ENCODE measurements at places on chromosomes 16 and 17. TPM values are rescaled to one million over a fixed set of nuclear protein-coding genes. Genes with fewer than 3 reads are reported as not detected.

CLDN9 gene
- total RNA-seq = 3.4 TPM

DNA sequence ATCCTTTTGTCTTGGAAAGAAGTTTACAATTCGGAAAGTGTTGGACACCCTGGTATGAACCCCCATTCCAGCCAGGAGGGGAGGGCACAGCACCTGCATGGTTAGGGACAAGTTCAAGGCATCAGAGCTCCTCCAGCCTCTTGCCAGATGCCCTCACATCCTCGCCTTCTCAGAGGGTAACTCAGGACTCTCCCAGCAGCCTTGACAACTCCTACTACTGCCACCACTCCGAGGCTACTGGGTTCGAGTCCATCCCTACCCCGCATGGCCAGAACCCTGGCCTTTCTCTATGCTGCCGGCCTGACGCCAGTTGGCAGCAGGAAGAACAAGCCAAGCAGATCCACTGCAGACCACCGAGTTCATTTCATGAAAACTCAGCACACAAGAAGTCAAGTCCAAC, 34.1 kb downstream of the AXIN2 start:
- no peak for DNase-seq

PROCA1 gene
- total RNA-seq = 3.0 TPM

GRCh38 chr16:50480206-50480605, 68.0 kb upstream of the NKD1 start:
- no peak for DNase-seq

DNA sequence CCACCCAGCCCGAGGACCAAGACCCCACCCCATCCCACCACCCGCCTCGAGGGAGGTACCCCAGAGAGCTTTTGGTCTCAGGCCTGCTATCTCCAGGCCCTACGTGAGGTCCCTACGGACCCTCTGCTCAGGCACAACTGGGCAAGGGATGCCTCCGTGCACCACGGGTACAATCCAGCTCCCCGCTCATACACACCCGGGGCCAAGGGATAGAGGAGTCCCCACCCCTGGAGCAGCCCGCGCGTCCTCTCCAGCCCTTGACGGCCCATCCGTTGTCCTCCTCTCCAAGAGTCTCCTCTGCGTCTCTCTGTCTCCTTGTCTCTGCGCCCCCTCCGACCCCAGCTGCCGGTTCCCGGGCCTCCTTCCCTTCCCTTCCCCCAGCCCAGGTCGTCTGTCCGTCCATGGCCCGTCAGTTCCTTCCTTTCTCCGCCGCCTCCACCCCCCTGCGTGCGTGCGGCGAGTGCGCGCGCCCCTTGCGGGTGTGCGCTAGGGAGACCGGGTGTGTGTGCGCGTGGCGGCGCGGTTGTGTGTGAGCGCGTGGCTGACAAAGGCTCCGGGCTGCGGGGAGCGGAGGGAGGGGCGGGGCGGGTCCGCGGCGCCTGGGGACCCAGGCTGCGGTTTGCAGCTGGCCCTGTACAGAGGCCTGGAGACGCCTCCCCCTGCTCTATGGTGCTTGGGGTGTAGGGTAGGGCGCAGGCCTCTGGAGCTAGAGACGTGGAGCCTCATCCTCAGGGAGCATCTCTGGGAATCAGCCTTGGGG, 930 bp downstream of the SPNS2 start:
- no peak for DNase-seq

DNA sequence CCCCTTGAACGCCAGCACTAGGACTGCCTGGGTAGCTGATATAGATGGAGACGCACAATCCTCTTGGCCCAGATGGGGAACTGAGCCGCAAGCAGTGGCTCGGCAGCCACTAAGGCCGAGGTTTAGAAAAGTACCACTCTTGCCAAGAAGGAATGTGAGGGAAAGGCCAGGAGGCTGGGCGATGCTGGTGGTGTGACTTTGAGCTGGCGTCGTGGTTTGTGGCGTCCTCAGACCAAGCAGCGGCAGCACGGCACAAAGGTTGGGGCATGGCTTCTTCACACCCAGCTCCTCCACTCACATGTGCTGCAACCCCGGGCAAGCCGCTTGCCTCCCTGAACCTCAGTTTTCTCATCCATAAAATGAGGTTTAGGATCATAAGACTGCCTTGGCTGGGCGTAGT, 15.6 kb downstream of the DCAKD start:
- no peak for DNase-seq

- DNase-seq = no peak
Measured at GRCh38 chr16:1430214-1430758, 592 bp upstream of the PERCC1 start.

DNA sequence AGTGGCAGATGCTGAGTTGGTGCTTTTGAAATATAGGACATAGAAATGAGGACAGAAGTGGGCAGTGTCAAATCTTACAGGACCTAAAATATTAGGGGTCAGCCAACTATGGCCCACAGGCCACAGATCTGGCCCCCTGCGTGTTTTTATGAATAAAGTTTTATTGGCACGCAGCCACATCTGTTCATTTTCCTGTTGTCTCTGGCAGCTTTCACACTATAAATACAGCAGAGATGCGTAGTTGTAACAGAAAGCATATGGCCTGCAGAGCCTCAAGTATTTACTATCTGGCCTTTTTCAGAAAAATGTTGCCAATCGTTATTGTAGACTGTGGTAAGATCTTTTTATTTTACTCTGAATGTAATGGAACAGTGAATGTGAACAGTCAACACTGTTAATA, 82.8 kb downstream of the ABCC6 start:
- DNase-seq = no peak

GRCh38 chr16:51439271-51439670, 288.2 kb upstream of the SALL1 start:
- DNase-seq = no peak

- DNase-seq = no peak
Measured at GRCh38 chr17:16158714-16159113, 56.6 kb downstream of the NCOR1 start.

SEC14L1 gene
- total RNA-seq = 42.3 TPM

DOC2A gene
- total RNA-seq = 9.7 TPM

TBL3 gene
- 37.0 TPM for total RNA-seq

DNA sequence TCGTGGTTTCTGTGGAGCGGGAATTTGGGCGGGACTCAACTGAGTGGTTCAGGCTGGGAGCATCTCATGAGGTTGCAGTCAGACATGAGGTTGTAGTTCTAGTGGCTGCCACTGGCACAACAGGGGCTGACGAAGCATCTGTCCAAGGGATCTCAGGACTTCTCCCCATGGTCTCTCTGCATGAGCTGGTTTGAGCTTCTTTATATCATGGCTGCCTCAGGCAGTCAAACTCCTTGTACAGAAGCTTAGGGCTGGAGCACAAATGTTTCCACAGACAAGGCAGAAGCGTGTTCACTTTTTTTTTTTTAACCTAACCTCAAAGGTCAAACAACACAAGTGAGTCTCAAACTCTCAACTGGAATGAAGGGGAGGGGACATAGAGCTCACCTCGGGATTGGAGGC, 243.3 kb downstream of the MSI2 start:
- DNase-seq = no peak

GRCh38 chr17:36501351-36501750, 14.9 kb downstream of the ZNHIT3 start:
- DNase-seq = no peak

- DNase-seq = no peak
Measured at GRCh38 chr17:74354123-74354522, 7.5 kb downstream of the BTBD17 start.

DNA sequence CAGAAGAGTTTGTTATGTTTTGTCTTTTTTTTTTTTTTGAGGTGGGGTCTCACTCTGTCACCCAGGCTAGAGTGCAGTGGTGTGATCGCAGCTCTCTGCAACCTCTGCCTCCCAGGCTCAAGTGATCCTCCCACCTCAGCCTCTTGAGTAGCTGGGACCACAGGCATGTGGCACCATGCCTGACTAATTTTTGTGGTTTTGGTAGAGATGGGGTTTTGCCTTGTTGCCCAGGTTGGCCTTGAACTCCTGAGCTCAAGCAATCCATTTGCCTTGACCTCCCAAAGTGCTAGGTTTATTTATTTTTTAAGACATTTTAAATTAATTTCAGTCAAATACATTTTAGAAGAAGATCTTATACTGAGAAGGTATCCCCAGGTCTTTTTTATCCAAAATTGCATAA, 366.7 kb downstream of the KCNJ2 start:
- DNase-seq = no peak

DNA sequence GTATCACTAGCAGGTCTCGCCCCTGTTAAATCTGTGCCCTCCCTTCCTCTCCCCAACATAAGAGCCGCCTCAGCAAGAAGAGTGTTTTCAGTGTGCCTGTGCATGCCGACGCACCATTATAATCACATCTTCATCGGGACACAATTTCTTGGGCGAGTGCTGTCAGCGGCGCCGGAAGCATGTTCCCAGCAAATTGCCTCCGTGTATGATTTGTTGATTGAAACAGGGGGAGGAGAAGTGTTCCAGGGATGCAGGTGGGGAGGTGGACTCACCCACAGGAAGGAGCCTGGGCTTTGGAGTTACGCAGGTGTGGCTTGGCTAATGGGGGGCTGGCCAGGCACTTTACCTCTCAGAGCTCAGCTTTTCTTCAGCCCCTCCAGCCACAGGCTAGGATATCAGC, 53.6 kb downstream of the SPACA3 start:
- no peak for DNase-seq

DNA sequence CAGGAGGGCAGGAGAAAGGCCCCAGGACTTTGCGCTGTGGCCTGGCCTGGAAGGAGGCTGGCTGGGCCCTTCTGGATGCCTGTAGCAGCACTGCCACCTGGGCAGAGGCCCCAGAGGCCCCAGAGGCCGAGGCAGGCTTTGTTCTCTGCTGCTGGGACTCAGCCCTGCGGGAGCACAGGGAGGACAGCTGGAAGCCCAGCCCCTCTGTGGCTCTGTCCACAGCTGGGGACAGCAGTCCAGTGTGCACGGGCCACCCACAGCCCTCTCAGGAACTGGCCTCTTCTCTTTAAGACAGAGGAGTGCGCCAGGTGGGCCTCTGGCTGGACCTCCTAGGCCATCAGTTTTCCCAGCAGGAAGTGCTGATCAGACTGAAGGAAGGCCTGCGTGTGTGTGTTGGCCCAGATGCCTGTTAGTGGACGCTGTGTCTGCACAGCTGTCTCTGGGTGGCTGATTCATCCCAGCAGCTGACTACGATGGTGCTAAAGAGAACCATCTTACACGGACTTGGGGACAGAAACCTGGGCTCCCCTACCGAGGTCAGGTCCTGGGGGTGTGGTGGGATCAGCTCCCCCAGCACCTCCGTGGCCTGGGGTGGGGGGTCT, 26.9 kb upstream of the ZNF750 start:
- no peak for DNase-seq

SCNN1G gene
- 1.4 TPM for total RNA-seq

CACNB1 gene
- 1.8 TPM for total RNA-seq

KRT23 gene
- total RNA-seq = 49.7 TPM

ASPHD1 gene
- total RNA-seq = 7.8 TPM

- no peak for DNase-seq
Measured at GRCh38 chr17:81651692-81652091, 4.7 kb downstream of the PDE6G start.

DNA sequence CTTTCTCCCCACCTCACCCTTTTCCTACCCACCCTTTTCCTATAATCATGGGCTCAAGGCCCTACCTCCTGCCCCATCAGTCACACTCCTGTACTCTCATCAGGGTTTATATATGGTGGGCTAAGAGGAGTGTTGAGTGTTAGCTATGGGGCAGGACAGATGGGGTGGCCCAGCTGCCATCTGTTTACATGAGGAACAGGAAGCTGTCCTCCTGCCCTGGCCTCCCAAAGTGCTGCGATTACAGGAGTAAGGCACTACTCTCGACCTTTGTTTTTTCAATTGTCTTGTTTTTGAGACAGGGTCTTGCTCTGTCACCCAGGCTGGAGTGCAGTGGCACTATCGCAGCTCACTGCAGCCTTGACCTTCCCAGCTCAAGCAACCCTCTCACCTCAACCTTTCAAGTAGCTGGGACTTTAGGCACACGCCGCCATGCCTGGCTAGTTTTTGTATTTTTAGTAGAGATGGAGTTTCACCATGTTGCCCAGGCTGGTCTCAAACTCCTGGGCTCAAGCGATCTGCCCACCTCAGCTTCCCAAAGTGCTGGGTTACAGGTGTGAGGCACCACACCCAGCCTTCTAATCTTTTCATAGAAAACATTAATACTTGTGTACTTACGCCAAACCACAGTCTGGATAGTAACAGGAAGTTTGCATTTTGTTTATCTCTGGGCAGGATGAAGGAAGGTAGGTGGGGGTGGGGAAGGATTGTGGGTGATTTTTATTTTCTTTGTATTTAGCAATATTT, 1.6 kb downstream of the TRADD start:
- DNase-seq = no peak

SLC6A4 gene
- total RNA-seq = 34.7 TPM
